ENCODE measurements at places on chromosomes 13 and 19.

- no peak for DNase-seq
These were observed 1.0 kb downstream of the REX1BD start for GRCh38 chr19:18589380-18590272.

DNA sequence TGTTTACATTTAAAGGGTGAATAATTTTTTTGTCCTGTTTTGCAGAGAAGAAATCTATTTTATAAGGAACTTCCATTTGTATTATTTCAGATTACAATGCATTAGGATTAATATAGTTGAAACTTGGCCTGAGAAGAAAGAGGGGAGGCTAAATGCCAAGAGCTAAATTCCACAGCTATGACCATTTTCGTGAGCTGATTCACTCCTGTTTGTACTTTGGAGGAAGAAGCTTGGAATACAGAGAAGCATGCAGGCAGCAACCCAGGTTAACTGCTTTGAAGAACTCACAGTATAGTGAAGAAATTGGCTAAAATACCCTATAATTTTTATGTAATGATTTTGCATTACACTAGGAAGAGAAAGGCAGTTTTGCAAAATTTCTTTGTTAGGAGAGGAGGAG, 309.4 kb upstream of the KLF12 start:
- no peak for DNase-seq

DNA sequence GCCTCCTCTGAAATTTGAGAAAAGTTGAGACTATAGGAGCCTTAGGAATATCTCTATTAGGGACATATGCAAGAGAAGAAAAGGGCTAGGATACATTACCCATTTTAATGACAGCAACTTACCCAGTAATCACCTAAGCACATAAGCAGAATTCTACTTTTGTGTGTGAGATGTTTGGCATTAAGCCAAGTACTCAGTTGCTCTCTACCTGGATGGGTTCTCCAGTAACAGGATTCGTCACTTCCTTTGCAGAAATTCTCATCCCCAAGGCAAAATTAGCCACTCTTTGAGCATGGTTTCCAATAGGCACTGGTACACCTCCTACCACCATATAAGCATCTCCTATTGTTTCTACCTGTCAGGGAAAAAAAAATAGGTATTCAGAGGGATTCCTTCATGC, 95.1 kb downstream of the C13orf42 start:
- DNase-seq = no peak

- DNase-seq = no peak
These were observed 5.2 kb downstream of the LCP1 start for GRCh38 chr13:46176756-46177155.

GRCh38 chr13:50074843-50075242, 59.6 kb downstream of the KCNRG start:
- no peak for DNase-seq

- no peak for DNase-seq
These were observed 6.6 kb downstream of the ATP7B start for GRCh38 chr13:52004511-52005170.

DNA sequence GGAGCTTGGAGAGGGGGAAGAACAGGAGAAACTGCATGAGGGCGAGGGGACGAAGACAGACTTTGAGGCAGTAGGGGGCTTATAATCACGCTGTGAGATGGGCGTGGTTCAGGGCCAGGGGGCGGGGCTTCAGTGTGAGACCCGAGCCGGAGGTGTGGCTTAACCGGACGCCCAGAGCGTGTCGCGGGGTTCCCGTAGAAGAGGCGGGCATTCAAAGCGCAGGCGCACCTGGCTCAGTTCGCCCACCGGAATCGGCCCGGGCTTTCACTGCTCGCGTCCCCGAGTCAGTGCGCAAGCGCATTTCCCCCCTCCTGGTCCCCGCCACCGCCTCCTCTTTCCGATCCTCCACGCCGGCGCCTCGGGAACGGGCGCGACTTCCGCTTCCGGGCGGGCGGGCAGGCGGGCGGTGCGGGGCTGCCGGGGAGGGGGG, 225 bp upstream of the ZNF865 start:
- peak; percentile 100 for DNase-seq

- DNase-seq = no peak
These were observed 98.8 kb downstream of the COL4A1 start for GRCh38 chr13:110208116-110208515.

- DNase-seq = no peak
These were observed 2.2 kb downstream of the DCUN1D2 start for GRCh38 chr13:113488283-113488682.

GRCh38 chr13:98721825-98722510, 30.5 kb downstream of the SLC15A1 start:
- no peak for DNase-seq

GRCh38 chr13:27572234-27572901, 48.0 kb downstream of the LNX2 start:
- DNase-seq = no peak

GRCh38 chr13:36417331-36417730, 15.0 kb upstream of the CCNA1 start:
- no peak for DNase-seq

- DNase-seq = no peak
These were observed 18.2 kb upstream of the PLAUR start for GRCh38 chr19:43688059-43688701.

GRCh38 chr13:31965361-31966066, 66.1 kb upstream of the FRY start:
- no peak for DNase-seq

- no peak for DNase-seq
These were observed 4.5 kb downstream of the ADGRE1 start for GRCh38 chr19:6891761-6892385.

GRCh38 chr13:50408068-50408467, 392.8 kb downstream of the KCNRG start:
- no peak for DNase-seq

DNA sequence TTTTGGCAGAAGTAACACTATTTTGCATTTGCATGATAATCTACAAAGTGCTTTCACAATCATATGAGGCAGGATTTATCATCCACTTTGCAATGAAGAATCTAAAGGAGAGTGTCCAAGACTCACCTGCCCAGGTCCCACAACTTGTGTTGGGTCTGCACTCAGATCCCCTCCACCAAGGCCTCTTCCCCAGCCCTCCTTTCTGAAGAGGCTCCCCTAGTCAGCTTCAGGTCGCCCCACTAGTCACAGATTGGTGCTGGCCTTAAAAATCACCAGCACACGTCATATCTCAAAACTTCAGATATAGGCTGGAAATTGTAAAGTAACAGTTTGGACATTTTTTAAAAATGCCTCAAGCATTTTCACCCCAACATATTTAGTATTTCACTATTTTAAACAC, 17.5 kb downstream of the ATP7B start:
- no peak for DNase-seq

GRCh38 chr13:20129076-20129475, 31.8 kb downstream of the GJA3 start:
- DNase-seq = no peak

GRCh38 chr19:1285737-1286360, at the start of gene EFNA2:
Gene EFNA2 (plus strand): TSS chr19:1285873. CDS start chr19:1286169, 296 bp downstream.
- DNase-seq = no peak

GRCh38 chr13:100131863-100132574, 43.1 kb downstream of the PCCA start:
- DNase-seq = no peak

DNA sequence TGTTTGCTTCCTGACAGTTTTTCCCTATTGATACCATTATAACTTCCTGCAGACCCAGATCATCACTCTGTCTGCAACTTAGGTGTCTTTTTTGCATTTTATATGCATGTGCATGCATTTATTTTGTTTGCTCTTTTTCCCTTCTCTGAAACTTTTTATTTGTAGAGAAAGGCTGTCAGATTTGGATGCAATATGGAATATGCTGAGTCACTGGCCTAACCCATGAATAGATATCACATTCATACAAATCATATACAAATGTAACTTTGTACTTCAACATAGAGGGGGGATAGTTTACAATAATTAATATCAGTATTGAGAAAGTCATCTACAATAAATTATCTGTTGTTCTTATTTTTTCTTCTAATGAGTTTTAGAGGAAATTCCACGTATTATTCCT, 1465.0 kb downstream of the EFNB2 start:
- no peak for DNase-seq

DNA sequence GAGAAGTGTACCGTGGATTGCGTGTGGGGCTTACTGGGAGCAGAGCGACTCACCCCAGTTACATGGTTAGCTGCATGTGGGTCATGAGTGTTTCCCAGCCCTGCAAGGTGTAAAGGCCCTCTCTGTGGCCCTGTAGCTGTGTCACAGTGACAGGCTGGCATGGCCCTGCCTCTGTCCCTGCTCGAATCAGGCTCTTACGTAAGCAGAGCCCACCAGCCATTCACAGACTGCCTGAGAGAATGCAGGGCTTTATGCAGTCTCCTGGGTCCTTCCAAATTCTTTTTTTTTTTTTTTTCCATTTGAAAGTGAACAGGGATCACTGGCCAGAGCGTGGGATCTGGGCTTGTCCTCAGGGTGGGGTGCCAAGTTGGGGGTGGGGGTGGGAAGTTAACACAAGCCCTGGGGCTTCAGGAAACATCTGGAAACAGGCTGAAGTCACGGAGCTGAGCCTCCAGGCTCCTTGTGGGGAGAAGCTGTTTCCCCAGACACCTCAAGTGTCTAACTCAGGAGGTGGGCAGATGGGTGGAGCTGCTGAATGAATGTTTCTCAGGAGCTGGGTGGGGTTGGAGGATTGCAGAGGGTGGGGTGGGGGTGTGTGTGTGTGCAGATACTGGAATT, 13.4 kb downstream of the TECR start:
- no peak for DNase-seq

- DNase-seq = no peak
These were observed 403.5 kb upstream of the GPC6 start for GRCh38 chr13:92823059-92823458.

DNA sequence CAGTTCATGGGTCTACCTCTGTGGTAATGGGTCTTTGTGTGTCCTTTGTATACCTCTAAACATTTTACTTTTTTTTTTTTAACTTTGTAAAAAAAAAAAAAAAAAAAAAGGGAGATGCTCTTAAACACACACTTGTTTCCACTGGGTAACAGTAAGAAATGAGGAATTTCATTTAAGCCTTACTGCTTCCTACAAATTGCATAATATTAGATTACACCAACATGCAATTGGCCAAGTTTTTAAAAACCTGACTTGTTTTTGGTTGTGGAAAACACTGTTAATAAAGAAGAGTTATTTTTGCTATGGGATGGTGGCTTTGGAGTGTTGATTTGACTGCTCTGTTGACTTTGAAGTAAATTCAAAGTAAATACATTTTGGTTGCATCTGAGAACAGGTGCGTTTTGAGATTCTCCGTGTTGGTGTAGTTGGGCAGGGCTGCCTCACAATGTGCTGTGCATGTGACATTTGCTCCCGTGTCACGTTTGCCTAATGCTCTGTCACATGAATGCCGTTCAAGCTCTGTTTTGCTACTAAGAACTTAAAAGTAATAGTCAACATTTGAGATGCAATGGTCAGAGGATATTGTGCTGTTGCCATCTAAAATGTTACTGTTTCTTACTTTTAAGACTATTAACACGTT, 202.4 kb downstream of the LMO7 start:
- DNase-seq = no peak

- no peak for DNase-seq
These were observed 656.1 kb downstream of the DACH1 start for GRCh38 chr13:71210861-71211260.

- DNase-seq = no peak
These were observed 11.4 kb downstream of the TEX26 start for GRCh38 chr13:30943881-30944280.

DNA sequence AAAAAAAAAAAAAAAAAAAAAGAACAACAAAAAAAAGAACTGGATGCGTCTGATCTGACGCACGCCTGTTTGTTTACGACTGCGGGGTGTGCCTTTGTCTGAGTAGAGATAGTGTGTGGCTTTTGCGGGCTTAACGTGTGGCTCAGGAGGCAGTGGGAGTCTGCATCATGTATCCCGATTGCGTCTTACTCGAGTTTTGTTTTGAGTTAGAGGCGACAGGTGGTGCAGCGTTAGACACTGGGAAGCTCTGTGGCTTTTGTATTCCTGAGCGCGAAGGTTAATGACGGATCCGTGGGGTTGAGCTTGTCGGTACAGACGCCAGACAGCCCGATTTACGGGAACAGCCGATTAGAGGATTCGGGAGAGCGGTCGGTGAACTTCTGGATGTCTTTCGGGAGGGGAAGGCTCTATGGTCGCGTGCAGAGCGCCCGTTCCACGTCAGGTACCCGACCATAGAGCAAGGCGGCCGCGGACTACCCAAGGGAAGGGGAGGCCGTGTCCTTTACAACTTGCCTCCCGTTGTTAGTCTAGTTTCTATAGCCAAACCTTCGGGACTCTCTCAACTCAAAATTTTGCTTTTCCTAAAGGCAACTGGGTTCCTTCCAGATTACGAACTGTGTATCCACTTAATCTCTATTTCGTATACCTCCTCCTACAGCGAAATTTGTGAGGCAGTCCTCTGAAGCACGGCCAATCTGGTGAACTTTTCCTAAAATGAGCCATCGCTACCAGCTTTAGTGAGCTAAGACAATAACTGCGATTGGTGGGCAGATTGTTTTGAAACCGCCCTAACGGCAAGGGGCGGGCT, 926 bp upstream of the HNRNPUL1 start:
- DNase-seq = no peak

DNA sequence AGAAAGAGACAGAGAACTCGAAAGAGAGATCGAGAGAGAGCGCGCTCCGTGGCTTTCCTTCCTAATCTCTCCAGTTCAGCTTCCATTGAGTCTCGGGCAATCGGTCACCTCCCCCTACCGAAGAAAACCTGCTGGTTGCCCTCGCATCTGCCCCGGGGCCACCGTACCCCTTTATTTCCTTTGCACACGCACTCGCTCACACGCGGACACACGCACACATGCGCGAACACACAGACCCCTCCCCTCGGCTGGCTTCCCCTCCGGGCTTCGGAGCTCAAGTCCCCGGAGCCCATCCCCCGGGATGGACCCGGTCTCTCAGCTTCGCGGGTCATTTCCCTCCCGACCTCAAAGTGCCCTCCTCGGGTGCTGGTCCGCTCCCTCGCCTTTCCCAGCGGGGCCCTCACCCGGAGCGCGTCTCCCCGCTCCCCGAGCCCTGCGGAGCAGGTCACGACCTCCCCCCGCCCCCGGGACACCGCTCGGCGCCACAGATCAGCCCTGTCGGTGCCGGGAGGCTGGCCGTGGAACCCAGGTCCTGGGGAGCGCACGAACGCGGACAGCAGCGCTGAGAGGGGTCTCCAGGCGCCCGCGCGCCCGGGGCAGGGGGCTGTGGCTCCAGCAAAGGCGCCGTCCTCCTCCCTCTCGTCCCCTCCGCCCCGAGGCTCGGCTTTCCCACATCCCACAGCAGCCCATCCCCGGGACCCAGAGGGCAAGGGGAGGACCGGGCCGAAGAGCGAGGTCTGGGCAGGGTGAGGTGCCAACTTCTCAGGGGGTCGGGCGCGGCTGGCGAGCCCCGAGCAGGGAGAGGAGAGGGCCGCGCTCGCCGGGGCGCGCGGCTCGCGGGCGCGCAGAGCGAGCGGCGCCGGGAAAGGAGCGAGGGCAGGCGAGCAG, 1.8 kb downstream of the DACH1 start:
- peak; percentile 89 for DNase-seq

DNA sequence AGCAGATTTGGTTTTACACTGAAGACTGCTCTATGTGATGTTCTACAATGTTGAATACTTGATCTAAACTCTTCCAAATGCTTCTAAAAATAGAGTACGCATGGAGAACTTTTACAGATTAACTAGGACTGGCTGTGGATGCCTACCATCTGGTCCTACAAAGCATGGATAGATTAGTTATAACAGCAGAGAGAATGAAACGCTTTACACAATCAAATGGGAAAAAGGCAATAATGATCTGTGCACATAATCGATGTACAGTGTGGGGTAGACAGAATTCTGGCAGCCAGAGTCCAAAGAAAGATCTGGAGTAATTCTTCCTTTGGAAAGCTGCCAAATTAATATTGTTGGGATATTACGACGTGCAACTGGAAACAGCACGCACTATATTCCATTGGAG, 1885.5 kb upstream of the PRR20A start:
- no peak for DNase-seq

- no peak for DNase-seq
These were observed 10.7 kb downstream of the RFXAP start for GRCh38 chr13:36829753-36830152.

Measured in mesenteric fat pad (tissue), 1 donor.